ENCODE measurements at places on chromosomes 16 and 17.

DNA sequence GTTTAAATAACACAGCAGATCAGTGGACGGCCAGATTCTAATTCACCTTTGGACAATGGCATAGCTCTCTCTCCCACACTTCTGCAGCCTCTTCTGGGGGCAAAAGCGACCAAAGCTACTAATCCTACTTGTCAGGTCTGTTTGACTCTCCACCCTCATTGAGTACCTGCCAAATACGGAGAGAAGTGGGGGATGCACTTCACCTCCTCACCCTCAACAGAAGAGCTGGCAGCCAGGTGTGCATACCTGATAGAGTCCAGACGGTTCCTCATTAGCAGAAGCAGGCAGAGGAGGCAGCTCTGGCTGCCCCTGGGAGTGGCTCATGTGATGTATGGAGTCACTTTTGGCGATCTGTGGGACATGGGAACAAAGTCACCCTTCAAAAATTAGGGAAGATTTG lies 4.9 kb downstream of the DNAH3 start:
- DNase-seq = no peak

DNA sequence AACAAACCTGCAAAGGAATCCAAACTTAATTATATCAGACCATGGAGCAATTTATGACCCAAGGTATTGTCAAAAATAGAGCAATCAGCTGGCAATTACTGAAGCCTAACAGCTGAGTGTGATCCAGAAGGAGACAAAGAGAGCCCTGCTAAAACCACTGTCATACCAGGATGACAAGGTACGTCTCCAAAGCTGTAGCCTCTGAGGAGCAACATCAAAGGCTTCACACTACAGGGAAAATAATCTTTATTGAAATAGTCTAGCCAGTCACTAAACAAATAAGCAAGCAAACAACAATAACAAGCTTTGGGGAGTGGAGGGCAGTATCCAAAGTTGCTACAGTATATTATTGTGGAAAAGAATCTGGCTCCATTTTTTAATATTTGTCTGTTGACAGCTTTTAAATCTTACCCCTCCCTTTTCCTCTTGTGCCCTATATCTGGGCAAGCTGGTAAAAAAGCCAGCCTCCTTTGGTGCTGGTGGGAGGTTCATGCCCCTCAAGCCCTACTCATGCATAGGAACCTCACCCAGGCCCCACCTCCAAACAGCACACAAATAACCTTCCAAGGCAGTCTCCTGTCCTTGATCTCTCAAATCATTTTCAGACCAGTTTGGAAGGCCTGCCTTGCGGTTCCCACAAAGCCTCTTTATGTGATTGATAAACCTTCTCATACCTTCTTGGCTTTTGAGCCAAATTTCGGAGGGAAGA lies 73.7 kb downstream of the ITFG1 start:
- DNase-seq = no peak

DNA sequence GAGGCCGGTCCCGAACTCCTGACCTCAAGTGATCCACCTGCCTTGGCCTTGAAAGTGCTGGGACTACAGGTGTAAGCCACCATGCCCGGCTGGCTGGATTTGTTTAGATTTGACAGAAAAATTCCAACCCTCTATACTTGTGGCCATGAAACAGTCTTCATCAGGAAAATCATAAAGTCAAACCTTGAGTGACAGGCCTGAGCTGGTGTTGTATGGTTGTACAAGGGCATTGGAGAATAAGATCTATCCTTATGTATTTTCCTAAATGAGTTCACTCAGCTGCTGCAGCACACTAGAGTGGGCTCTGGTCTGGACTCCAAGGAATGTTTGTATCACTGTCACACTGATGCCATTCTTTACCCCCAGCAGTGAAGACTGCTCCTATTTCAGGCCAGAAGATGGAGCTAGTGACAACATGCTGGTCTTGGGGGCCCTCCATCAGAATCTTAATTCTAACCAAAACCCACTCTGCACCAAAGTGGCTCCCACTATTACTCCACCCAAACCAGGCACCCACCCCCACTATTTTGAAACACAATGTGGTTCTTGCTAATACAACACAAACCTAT lies 27.4 kb downstream of the SNX11 start:
- no peak for DNase-seq

- DNase-seq = no peak
Measured at GRCh38 chr16:21593530-21594289, 5.7 kb upstream of the METTL9 start.

- DNase-seq = peak; percentile 95
Measured at GRCh38 chr17:38451840-38452529, 23.7 kb downstream of the ARHGAP23 start.

GRCh38 chr17:9173386-9173983 lies 152.2 kb downstream of the NTN1 start:
- DNase-seq = no peak

Measured in fibroblast of lung (primary cell).